ENCODE measurements at places on chromosomes 12 and 14.

GRCh38 chr12:115035535-115036107, 351.6 kb upstream of the TBX3 start:
- DNase-seq = no peak

DNA sequence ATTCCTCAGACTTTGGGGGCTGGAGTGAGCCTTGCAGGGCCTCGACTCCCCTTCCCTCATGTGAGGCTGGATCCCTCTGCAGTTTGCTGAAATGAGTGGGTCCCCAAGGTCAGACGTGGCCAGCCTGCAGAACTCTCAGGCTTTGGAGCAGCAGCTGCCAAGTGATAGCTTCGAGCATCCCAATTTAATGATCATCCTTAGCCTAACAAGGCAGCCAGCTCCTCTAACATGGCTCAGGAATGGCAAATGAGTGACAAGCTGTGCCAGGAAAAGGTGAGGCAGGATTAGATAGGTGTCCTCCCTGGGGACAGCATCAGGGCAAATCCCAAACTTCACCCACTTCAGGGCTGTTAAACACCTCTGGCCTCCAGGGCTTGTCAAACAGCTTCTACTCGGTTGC, 130.7 kb upstream of the PWP1 start:
- no peak for DNase-seq

DNA sequence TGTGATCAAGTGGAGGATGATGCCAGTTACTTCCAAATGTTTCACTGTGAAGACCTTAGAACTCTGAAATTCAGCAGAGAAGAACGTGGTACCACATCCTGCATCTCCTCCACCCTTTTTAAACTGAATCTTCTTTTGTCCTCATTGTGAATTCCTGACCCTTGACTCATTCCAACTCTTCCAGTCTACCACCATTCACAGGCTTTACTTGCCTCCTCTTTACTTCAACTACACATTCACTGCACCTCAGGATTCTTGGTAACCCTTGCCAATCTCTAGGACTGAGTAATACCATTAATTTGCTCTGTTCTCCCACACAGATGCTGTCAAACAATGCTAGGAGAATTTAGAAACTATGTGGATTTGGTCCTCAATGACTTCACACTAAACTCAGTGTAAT, 37.3 kb downstream of the PPP1R12A start:
- no peak for DNase-seq

- DNase-seq = no peak
Observed at GRCh38 chr12:1576410-1577241, 17.8 kb downstream of the FBXL14 start.

- no peak for DNase-seq
Observed at GRCh38 chr14:90661866-90662265, 154.4 kb downstream of the TTC7B start.

DNA sequence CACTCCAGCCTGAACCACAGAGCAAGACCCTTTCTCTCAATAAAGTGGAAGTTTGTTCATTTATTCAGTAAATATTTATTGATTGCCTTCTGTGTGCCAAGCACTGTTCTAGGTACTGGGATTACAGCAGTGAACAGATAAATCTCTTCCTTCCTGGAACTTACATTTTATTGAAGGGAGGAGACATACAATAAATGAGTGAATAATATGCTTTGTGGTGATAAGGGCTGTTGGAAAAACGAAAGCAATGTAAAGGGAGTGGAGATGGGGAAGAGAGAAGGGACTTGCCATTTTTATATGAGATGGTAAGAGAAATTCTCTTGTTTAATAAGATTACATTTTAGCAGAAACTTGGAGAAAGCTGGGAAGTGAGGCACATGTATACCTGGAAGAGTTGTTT, 1.6 kb downstream of the GSKIP start:
- DNase-seq = no peak

GRCh38 chr12:75154388-75154787, 55.3 kb downstream of the KCNC2 start:
- DNase-seq = no peak

DNA sequence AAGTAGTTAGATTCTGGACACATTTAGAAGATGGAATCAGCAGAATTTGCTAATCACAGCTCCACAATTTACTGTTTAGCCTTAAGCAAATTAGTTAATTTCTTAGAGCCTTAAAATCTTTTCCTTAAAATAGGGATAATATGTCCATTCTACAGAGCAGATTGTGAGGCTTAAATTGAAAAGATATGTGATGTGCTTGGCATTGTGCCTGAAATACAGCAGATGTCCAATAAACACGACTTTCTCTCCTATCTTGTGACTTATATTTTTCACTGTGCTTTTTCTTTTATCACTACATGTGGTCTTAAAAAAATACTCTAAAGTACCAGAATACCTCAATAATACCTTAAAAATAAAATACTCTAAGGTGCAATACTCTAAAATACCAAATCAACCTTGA, 30.6 kb downstream of the CCER1 start:
- no peak for DNase-seq

DNA sequence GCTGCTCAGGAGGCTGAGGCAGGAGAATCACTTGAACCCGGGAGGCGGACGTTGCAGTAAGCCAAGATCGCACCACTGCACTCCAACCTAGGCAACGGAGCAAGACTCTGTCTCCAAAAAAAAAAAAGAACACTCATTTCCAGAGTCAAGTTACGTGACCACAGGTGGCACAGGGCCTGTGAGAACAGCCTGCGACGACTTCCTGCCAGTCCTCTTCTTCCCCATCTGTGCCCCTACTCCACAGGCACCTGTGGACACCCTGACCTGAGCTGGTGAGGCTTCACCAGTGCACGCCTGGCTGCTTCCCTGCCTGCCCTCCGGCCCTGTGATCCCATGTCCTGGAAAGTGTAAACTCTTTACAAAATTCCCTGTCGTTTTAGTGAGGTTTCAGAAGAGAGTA, 77.7 kb downstream of the PPP2R5C start:
- DNase-seq = no peak

DNA sequence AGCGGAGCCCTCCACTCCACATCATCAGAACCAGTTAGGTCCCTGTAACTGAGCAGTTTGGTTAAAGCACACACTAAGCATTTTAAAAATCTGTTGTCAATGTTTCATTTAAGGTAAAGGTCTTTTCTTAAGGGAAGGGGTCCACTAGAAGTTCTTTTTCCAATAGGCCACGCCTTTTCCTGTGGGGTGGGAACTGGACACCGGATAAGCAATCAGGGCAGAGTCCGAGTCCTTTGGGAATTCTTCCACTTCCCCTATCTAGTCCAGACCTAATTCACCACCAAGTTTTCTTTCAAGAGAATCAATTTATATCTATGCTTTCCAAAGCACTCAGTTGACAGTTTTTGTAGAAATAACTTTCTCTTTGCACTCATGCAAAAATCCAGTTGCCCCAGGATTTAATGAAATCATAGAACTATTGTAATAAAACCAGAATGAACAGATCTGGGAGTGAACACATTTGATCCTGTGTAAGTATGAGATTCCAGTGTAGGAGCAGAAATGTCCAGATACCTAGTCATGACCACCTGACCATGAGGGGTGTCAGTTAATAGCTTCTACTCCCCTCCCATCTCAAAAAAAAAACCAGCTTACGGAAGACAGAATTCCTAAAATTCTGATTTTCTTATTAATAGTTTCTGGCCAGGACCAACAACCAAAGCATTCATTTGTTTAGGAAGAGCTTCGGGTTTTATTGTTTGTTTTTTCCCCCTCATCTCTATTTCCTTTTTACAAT, 11.7 kb downstream of the VPS37B start:
- DNase-seq = no peak

- DNase-seq = no peak
Observed at GRCh38 chr14:53951627-53952303, 4.9 kb downstream of the BMP4 start.

- no peak for DNase-seq
Observed at GRCh38 chr14:32980902-32981501, 42.3 kb downstream of the NPAS3 start.

DNA sequence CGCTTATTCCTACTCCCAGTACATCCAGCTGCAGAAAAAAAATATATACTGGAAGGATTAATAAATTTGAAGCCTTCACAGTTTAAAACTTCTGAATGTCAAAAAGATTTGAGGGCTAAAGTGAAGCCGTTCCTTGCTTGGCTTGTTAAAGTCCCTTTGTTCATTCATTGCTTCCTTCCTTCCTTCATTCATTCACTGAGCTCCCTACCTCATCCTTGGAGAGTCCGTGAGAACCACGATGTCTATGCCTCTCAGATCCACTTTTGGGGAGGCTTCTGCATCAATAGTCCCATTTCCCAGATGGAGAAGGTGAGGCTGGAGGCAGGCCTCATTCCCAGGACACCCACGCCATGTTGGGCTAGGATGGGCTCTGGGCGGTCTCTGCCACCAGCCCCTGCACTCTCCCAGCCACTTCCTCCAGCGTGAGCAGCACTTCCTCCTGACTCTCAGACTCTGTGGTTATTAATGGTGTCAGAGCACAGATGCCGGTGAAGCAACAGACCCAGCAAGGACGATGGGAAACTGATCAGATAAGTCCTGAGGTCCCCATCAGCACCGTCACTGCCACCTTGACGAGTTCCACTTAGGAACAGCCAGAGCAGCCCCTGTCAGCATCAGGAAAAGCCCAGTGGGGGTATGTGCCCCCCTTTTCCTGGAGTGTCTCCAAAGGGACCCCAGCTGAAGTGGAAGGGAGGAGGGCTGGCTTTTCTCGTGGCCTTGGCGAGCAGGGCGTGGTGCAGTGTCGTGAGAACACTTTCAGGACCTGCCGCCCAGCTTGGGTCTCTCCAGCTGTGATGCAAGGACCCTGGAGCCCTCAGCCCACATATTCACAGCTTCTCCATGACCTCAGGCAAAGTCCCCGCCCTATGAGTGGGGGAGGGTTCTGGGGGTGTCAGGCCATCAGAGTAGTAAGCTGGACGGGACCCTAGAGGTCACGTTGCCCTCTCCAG, 21.2 kb downstream of the ASB2 start:
- DNase-seq = no peak

- DNase-seq = no peak
Observed at GRCh38 chr12:95205016-95205624, 12.1 kb downstream of the FGD6 start.

- DNase-seq = no peak
Observed at GRCh38 chr14:22465201-22465840, 123.7 kb downstream of the DAD1 start.

GRCh38 chr12:95509300-95509699, 35.3 kb downstream of the METAP2 start:
- DNase-seq = no peak

DNA sequence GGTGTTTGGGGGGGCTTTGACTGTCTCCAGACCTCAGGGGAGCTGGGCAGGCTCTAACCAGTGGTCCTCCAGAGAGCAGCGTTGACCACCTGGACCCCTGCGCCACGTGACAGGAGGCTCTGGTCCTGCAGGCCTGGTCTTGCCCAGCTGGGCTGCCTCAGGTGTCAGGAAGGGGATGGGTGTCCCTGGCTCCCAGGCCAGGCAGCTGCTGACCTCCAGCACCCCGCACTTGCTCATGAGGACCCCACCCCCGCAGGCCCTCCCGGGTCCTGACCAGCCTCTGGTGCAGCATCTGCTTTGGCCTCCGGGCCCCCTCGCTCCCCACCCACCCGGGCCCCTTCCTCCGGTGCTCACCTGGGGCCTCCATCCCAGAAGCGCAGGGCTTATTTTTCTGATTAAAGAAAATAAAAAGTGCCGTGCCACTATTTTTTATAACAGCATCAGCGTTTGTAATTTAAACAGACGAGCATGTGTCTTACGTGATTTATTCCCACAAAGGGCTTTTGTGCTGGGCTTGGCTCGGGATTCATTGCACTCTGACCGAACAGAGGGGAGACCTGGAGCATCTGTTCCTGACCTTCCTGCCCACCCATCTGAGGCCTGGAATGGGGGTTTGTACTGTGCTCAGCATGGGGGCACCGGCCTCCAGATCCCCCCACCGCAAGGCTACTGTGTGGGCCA, 21.7 kb downstream of the FBRSL1 start:
- DNase-seq = no peak

- peak; percentile 19 for DNase-seq
Observed at GRCh38 chr12:117854339-117855012, 114.3 kb downstream of the KSR2 start.

- DNase-seq = no peak
Observed at GRCh38 chr12:29149691-29150281, 708 bp downstream of the FAR2 start.

GRCh38 chr12:100248886-100249285, 18.0 kb downstream of the DEPDC4 start:
- no peak for DNase-seq

- DNase-seq = no peak
Observed at GRCh38 chr14:106210650-106211049, 684.3 kb downstream of the TMEM121 start.

GRCh38 chr12:130672089-130672820, 43.8 kb downstream of the RIMBP2 start:
- DNase-seq = no peak

- DNase-seq = no peak
Observed at GRCh38 chr12:28610401-28611114, 420.3 kb downstream of the CCDC91 start.

DNA sequence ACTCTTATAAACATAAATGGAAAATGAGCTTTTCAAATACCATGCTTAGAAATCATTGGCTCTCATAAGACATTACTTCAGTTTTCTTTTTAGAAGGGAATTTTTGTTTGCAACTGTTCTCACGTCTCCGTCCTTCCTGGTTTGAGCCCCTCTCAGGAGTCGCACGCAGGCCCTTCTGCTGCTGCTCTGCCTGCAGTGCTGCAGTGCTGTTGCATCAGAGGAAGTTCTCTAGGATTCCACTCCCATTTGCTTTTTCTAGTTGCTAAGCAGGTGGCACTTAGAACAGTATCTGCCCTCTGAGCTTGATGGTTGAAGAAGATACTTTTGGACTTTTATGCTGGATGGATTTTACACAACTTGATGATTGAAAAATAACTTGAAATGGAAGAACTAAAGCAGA, 70.8 kb downstream of the SCN8A start:
- DNase-seq = no peak

- DNase-seq = no peak
Observed at GRCh38 chr12:65946821-65947220, 122.5 kb downstream of the HMGA2 start.

- no peak for DNase-seq
Observed at GRCh38 chr12:14275886-14276285, 89.6 kb upstream of the ATF7IP start.

- no peak for DNase-seq
Observed at GRCh38 chr12:5332551-5332950, 99.4 kb upstream of the NTF3 start.

- DNase-seq = no peak
Observed at GRCh38 chr12:10448236-10448635, 4.9 kb downstream of the KLRC1 start.

GRCh38 chr12:113870890-113871289, 95.2 kb downstream of the RBM19 start:
- DNase-seq = no peak

GRCh38 chr14:41235466-41235865, 371.2 kb upstream of the LRFN5 start:
- DNase-seq = no peak

DNA sequence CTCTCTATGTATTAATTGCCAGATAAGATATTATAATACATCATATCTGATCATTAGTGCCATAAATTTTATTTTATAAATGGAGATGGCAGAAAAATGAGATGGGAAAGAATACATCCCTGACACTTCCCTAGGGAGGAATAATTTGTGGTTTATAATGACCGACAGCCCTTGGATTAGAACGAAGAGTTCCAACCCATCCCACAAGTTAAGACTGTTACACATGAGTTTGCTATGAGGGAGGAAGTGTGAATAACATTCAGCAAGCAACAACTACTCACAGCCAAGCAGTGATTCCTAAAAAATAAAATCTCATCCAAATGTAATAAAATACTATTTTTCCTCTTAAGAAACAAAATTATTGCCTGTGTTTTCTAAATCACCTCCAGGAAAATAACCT, 299.0 kb downstream of the CCDC91 start:
- DNase-seq = no peak
